GM23248 (cell line): ENCODE measurements at places on chromosomes 6 and 20. TPM values are rescaled to one million over a fixed set of nuclear protein-coding genes. Genes with fewer than 3 reads are reported as not detected.

GRCh38 chr20:38685853-38686473, 38.3 kb upstream of the SLC32A1 start:
- DNase-seq, result peak; percentile 57

DNA sequence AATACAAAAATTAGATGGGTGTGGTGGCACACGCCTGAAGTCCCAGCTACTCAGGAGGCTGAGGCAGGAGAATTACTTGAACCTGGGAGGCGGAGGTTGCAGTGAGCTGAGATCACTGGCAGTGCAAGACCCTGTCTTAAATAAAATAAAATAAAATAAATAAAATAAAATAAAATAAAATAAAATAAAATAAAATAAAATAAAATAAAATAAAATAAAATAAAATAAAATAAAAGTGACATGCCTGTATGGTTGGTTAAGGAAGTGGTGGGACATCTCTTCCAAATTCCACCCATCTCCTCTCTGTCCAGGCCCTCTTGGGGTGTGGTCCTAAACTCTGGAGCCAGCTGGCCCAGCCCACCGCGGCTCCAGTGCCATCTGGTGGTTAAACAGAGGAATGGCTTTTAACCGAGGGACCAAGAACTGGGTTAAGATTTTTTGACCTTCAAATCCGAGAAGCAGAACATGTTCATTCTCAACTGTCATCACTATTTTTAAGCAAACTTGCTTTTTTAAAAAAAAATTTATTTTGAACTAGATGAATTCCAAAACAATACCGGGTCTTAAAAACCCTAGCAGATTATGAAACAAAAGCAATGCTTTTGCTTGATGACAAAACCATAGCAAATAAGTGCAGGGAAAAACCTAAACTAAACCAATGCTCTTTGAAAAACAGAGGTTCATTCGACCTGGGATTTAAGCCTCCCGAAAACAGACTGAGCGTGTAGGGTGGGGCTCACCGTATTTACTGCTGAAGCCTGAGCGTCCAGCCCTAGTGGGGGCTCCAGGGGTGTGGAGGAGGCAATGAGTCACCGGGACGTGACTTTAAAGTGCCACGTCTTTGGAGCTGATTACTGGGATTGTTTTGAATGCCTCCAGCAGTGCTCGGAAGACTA, 68.8 kb downstream of the CDC5L start:
- DNase-seq, result peak; percentile 83

Gene RIPPLY2
- polyA plus RNA-seq, result not detected in 2 replicates

Gene PRR18
- polyA plus RNA-seq, result not detected in 2 replicates
